ENCODE measurements at places on chromosomes 1 and 21.
A peak's percentile ranks its signal among the peaks of the same experiment; 100 is the strongest.

DNA sequence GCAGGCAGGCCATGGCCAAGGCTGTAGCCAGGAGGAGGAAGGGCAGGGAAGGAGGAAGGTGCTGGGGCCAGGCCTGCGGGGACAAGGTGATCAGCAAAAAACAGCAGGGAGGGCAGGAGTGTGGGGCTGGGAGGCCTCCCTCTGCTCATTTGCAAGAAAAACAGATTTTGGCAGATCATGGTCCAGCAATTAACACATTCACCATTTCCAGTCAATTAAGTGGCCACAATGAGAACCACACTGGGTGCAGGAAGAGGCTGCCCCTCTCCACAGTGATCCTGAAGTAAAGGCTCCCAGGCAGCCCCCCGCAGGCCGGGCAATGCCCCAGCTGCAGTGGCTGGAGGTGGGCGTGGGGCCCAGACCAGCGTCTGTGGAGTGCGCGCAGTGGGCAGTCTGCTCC lies 54.6 kb downstream of the DMRTB1 start:
- no peak for DNase-seq

- DNase-seq = no peak
Observed at GRCh38 chr1:226671277-226671676, 67.8 kb downstream of the ITPKB start.

- DNase-seq = no peak
Observed at GRCh38 chr1:160830321-160831153, 32.1 kb downstream of the CD244 start.

DNA sequence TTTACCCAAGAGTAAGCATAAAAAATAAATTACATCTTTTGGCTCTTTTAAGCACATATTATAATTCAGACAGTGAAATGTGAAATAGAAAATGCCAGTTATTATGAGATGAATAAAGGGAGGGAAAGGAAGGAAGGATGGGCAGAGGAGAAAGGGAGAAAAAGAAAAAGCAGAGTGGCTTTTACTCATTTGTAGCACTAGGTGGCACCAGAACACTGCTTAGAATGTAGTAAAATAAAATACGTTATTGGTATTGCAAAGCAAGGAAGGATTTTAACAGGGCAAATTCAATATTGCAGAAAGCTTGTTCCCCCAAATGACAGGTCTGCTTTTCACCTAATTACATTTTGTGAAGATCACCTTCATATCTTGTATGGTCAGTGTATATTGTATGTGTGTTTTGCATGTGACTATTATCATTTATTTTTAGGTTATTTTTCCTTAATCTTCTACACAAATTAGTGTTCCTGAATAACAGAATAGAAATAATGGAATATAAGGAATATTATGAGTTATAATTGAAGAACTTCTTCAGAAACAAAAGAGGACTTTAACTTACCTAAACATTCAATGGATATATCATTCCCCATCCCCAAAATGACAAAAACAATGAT lies 9.1 kb upstream of the PCNX2 start:
- peak; percentile 34 for DNase-seq

DNA sequence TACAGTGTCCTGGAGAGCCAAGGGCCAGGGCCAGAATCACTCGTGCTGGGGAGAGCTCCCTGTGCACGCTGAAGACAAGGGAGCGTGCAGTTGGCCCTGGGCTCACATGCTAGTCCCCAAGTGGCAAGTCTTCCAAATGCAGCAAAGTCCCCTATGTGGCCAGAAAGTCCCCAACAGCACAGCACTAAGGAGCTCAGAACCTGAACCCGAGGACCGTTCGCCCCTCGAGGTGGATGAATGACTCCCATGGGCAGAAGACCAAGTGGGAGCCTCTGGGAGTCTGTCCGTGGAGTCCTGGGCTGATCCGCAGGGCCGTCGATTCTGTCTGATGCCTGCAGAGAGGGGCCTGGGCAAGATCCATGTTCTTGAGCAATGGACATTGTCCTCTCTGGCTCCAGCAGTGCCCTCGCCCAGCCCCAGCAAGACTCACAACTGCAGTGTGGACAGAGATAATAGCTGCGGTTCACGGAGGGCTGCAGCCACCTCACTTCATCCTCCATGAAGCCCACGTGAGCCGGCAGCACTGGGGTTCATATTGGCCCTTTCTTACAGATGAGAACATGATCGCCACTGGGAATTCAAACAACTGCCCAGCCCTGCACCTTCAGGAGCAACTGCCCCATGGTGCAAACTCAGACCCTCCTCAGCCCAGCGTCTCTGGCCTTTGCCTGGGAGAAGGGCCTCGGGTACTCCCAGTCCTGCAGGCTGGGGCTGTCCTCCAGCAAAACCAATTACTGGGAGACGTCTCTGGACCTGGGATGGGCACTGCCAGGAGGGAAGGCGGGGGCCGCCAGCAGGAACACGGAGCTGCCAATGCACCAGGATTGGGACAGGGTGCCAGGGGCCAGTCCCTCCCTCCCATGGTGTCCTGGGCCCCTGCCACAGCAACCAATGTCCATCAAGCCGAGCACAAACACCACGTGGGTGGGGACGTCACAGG lies 243.7 kb downstream of the NPHP4 start:
- DNase-seq = no peak
